Heart left ventricle (tissue), 16 donors: ENCODE measurements at places on chromosomes 16 and 17. TPM values are rescaled to one million over a fixed set of nuclear protein-coding genes. Genes with fewer than 3 reads are reported as not detected.
A peak's percentile ranks its signal among the peaks of the same experiment; 100 is the strongest.

GRCh38 chr17:80861892-80862291 is 129.7 kb upstream of the CHMP6 start:
- DNase-seq, result peak; percentile 49

DNA sequence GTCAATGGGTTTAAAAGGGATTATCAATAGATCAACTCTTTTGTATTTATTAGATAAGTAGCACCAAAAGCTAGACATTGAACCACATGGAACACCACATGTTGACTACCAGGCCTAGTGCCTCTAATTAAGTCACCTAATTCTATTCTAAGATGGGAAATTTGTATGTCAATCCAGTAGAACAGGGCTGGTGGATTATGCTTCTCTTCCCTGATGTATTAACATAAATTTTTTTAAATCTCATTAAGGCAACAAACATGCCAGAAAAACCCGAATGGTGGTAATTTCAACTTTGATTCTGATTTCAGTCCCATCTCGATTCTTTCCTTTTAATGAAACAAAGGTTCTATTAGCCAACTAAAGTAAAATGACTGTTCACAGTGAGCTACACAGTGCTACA is 92.6 kb downstream of the KANSL1 start:
- no peak for DNase-seq

- no peak for DNase-seq
Observed at GRCh38 chr16:29820730-29821642, 724 bp downstream of the MVP start.

DNA sequence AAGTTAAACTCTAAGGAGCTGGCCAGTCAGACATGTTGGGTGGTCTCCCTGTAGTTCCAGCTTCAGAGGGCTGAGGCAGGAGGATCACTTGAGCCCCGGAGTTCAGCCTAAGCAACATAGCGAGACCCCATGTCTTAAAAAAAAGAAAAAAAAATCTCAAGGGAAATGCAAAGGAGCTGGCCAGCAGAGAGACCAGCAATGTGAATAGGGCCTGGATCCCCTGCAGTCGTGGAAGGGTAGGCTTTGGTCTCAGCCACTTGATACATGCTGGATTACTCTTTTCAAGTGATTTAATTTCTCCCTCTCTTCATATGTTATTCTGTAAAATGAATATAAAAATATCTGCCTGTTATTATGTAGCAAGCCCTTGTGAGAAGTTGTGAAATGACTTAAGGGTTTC is 207.7 kb downstream of the SPECC1 start:
- DNase-seq, result no peak

GRCh38 chr17:8574687-8575086 is 55.8 kb downstream of the MYH10 start:
- no peak for DNase-seq

DNA sequence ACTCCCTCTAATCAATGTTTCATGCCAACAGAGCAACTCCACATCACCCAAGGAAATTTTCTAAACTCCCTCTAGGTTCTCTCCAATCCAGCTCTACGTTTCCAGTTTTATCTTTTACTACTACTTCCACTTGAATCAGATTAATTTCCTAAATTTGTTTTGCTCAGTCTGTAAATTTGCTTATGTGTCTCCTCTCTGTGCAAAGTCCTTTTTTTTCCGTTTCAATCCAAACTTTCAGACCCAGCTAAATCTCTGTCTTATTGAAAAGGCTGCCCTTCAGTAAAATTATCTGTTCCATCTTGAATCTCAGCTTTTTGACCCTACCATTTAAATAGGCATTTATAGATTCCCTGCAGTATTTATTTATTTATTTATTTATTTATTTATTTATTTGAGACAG is 61.4 kb upstream of the COX10 start:
- no peak for DNase-seq

GRCh38 chr16:37511-37910 is 15.9 kb downstream of the POLR3K start:
- DNase-seq, result no peak

DNA sequence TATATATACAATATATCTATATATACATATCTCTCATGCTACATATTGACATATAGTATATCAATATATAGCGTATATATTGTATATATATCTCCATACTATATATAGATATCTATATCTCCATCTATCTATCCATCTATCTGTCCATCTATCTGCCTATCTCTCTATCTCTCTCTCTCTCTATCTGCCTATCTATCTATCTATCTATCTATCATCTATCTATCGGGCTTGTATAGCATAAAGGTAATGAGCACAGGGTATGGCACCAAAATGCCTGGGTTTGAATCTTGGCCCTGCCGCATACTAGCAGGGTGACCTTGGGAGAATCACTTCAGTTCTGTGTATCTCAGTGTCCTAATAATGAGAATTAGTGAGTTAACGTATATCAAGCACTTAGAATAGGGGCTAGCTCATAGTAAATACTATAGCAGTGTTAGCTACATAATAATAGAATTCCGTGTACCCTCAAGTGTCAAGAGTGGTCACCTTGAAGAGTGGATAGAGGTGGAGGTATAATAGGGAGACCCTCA is 1.5 kb downstream of the ST6GALNAC1 start:
- DNase-seq, result no peak

GRCh38 chr16:79542237-79542774 is 58.2 kb downstream of the MAF start:
- DNase-seq, result peak; percentile 78

DNA sequence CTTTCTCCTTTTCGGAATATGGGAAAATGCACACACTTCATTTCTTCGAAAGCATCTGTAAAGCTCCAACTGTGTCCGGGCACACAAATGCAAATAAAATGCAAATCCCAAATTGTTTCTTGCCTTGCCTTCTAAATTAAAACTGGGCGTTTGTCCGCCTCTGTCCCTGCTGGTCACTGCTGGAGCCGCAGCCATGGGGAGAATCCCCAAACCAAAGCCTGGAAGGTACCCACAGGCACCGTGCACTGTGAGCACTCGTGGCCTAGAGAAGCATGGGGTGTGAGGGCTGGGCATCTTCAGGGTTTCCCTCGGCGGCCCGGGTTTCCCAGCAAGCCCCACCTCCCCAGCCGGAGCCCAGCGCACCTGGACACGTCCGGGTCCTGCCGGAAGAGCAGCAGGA is 2.9 kb downstream of the SLC47A2 start:
- no peak for DNase-seq

GRCh38 chr17:61009663-61010062 is 332.0 kb downstream of the BCAS3 start:
- DNase-seq, result no peak

- peak; percentile 44 for DNase-seq
Observed at GRCh38 chr16:73065632-73066330, 17.9 kb upstream of the ZFHX3 start.

DNA sequence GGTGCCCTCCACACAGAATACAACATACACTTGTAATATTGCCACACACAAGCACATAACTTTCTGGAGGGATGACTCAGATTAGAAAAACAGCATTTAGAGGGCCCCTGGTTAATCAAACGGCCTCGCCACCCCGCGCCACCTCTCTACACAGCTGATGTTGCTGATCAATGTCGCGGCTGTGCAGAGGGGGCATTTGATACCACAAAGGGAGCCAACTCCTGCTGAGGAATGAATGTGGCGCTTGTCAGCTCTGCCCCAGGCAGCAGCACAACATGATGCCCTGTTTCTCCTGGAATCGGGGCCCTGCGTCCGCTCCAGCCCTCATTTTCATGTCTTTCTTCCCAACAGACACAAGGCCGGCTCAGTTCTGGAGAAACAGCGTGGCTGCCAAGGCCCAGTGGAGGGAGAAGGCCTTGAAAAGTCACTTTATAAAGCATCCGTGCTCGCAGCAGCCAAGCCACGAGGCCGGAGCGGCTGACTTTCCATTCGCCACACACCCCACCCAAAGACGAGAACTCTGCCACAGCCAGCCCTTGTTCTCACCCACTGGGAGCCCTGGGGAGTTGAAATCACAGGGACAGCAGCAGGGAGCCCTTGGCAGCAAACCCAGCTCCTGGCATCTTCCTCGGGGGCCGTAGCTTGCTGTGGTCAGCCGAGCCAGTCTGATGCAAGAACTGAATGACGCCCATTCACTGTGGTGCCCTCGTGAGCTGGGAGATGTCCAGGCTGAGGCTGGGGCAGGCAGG is 65.6 kb downstream of the XYLT1 start:
- peak; percentile 76 for DNase-seq

- no peak for DNase-seq
Observed at GRCh38 chr16:11619327-11619851, 32.7 kb upstream of the LITAF start.

DNA sequence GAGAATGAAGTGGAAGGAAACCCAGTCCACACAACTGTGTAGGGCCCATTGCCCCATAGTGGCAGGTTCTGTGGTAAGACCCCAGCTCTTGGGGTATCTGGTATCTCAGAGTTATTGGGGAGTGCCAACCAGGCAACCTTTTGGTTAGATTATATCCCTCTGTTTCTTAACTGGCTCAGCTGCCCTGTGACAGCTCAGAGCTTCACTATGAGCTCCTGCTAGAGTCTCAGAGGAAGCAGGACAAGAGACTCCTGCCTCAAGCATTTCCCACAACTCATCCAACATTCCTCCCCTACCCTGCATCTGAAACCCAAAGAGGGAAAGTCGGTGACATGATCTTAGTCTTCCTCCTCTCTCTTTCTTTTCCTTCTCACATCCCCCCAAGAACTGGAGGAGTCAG is 292.3 kb downstream of the SHISA9 start:
- no peak for DNase-seq

GRCh38 chr17:75854101-75854748 is 910 bp downstream of the WBP2 start:
- no peak for DNase-seq

GRCh38 chr17:74987909-74988711 is 678 bp downstream of the CDR2L start:
- peak; percentile 89 for DNase-seq

DNA sequence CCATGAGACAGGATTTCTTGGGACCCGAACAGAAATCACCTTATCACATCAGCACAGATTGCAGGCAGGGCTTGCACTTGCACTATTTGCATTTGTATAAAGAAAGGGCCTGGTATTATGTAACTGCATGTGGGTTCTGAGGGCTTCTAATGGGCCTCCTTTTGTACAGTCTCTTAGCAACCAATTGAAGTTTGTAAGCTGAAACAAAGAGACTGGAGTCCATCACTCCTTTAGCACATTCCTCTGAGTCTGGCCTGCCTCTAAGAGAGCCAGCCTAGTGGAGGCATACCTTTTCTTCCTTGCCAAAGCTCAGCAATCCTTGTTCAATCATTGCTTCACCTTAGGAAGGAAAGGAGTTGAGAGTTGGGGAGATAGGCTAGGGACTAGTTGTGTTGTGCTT is 387.1 kb downstream of the XYLT1 start:
- no peak for DNase-seq

GRCh38 chr17:48356866-48357265 is 73.1 kb downstream of the SKAP1 start:
- no peak for DNase-seq

DNA sequence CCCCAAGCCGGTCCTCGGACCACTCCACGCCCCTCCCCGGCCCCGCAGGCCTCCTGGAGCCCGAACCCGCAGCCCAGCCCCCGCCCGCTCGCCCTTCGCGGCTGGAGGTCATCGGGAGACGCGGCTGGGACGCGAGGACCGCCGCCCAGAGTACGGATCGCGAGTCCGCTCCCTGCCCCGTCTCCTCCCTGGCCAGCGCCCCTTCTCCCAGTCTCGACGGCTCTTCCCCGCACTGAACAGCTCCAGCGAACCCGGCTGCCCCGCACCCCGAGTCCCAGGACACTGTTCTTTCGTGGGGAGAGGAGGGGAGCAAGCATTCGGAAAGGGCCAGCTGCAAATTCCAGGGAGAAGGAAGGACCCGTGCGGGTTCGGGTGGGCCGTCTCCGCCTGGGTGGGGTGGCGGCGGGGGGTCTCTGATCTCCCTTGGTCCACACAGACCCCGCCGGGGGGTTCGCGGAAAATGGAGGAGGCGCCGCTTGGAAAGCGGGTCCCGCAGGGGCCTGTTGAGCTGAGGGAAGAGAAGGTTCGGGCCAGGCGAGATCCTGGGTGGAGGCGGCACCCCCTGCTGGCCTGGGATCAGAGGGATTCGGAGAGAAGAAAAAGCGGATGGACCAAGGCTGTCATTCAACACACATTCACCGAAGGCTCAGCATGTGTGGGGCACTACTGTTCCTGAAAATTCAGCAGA is 632 bp upstream of the RTN4RL1 start:
- DNase-seq, result peak; percentile 81

GRCh38 chr17:62193249-62193648 is 128.2 kb upstream of the MED13 start:
- DNase-seq, result no peak

The ZG16 gene
- total RNA-seq, result not detected

The ANKS3 gene
- total RNA-seq, result 8.4 TPM

The DEXI gene
- 75.5 TPM for total RNA-seq

The GPR142 gene
- total RNA-seq, result not detected

The PABPN1L gene
- total RNA-seq, result not detected

The GAS2L2 gene
- total RNA-seq, result 0.28 TPM

The PARD6A gene
- total RNA-seq, result 2.3 TPM

The FZD2 gene
- total RNA-seq, result 1.6 TPM

The HBZ gene
- not detected for total RNA-seq

The KCTD19 gene
- not detected for total RNA-seq

The USP43 gene
- not detected for total RNA-seq

The GP1BA gene
- 0.25 TPM for total RNA-seq

The MT1G gene
- not detected for total RNA-seq

The USP7 gene
- total RNA-seq, result 49.5 TPM

The TPSD1 gene
- total RNA-seq, result 0.38 TPM

The SLC38A8 gene
- total RNA-seq, result 0.29 TPM

The IL34 gene
- total RNA-seq, result 1.1 TPM

The GRAP gene
- total RNA-seq, result 2.1 TPM

The NPIPB8 gene
- not detected for total RNA-seq
